ENCODE measurements at places on chromosomes 16 and 17.
A peak's percentile ranks its signal among the peaks of the same experiment; 100 is the strongest.

DNA sequence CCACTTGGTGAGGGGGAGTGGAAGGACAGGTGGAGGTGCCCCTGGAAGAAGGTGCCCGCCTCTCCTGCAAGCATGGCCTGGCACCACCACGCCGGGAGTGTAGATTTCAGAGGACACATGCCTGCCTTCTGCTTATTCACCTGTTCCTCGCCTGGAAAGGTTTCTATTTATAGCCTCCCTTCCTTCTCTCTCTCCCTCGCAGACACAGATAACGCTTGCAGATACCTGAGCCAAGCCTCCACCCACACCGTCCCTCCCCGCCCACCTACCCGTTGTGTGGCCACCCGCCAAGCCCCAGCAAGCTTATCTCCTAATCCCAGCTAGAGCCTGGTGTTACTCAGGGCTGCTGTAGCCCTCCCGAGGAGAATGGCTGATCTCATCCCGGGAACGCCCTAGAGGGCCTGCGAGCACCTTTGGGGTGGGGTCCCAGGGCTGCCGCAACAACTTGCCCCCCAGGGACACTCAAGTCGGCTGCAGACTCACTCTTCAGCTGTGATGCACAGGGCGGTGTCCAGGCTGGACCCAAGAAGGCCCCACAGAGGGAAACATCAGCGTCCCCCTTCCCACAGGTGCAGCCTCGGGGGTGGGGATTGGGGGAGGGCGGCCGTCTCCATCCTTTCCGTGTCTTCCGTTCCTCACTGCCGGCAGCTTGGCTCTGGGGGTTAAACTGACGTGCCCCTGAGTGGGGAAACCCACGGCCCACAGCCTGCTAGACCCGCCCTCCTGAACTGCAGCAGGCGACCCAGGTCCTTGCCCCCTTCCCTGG lies 1.9 kb upstream of the SNAI3 start:
- DNase-seq = no peak

- DNase-seq = no peak
These were observed 36.8 kb upstream of the PABPN1L start for GRCh38 chr16:88903267-88903666.

DNA sequence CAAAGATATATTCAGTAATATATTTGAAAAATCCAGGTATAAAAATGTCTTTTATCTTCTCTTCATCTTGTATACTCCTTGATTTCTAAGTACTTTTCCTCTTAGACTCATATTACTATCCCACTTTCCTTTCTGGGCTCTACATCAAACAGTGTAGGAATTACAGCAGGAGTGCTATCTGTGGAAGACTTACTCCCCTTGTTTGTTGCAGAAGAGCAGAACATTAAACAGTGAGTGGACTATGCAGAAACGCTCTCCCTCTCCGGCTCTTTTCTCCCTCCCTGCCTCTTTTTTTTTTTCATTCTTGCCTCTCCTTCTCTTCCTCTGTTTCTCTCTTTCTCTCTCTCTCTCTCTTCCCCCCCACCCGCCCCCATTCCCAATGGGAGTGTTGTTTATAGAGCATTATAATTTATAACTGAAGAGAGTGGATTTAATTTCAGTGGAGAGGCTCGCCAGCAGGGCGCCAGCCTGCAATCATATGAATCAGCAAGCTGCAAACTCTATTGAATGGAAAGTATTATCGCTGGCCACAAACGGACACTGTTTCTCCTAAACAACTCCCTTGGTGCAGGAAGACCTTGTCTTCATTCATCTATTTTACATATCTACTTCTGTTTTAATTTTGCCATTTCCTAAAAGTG lies 242.3 kb upstream of the TBX2 start:
- no peak for DNase-seq

DNA sequence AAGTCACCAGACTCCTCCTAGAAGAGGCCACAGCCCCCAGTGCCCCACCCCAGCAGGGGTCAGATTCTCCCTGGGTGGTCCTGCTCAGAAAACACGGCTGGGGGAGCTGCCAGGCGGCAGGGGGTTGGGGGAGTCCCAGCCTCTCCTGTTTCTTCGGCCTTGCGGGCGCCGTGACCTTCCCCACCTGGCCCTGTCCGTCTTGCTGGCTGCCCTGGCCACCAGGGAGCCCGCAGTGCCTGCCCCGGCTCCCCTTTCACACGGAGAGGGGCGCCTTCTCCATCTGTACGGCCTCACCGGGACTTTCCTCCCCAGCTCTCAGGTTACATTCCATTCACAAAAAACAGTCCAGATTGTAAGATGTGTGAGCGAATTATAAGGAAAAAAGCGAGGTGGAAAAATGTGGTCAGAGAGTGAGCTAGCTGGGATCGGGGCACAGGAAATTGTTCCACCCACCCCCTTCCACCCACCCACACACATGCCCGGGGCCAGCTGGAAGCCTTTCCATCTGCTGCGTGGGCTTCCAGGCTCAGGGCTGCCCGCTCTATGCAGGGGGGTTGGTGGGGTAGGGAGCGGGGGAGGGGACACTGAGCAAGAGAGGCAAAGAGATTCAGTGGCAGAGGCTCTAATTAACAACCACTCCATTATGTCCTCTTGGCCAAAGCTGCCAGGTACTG lies 14.6 kb upstream of the CIBAR2 start:
- DNase-seq = peak; percentile 62

GRCh38 chr17:30352240-30352814 lies 18.5 kb upstream of the TMIGD1 start:
- DNase-seq = no peak

DNA sequence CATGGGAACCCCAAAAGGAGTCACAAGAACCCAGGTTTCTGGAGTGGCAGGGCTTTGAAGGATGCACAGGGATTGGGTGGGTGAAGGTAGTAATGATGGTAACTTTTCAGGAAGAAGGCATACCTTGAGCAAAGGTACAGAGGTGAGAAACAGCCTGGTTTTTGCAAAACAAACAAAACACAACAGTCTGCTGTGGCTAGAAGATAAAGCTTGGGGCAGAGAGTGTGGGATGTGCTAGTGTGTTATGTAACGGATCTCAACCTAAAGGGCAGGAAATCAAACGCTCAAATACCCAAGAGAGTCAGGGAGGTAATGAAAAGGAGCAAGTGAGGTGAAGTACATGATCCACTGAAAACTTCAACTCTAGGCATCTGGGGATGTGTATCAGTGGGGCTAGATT lies 4.6 kb downstream of the PTGES3L start:
- DNase-seq = no peak

All from activated T-cell treated with anti-CD3 and anti-CD28 coated beads for 4 hours (primary cell).